Chondrocyte (in vitro differentiated cells): ENCODE measurements at places on chromosomes 13 and 19.

DNA sequence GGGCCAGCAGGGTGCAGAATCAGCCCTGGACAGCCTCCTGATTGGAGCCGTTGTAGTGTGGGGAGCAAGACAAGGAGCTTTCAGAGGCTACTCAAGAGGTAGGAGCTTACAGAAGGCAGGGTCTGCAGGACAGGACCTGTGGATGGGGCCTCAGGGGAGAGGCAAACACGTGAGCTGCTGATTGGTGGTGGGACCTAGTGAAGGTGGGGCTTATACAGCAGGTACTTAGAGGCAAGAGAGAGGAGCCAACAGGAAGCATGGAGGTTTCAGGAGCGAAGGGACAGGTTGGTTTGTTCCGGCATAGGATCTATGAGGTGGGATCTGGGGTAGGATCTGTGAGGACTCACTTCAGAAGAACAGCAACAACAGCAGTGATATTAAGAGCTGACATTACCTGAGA lies 32.4 kb downstream of the ZSWIM4 start:
- DNase-seq, result no peak

DNA sequence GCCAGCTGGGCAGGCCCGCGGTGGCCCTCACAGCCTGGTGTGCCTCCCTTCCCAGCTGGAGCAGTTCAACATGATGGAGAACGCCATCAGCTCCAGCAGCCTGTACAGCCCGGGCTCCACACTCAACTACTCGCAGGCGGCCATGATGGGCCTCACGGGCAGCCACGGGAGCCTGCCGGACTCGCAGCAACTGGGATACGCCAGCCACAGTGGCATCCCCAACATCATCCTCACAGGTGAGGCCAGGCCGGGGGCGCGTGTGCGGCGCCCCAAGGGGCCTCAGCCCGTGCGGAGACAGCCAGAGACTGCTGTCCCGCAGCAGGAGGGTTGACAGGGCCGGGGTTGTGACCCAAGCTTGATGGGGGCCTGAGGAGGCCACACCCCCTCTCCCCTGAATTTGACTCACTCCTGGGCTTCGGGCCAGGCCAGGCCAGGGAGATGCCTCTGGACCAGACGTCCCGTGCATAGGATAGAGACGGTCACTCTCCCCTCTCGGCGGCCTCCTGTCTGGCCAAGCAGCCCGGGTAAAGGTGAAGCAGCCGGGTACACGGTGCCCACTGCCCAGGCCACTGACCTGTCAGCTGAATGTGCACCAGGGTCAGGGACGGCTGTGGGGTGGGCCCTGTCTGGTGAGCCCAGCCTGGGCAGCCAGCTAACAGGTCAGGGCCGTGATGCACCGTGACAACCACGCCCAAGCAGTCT lies 15.4 kb downstream of the COMP start:
- DNase-seq, result no peak

GRCh38 chr19:46374536-46375475 lies 27.9 kb downstream of the PPP5C start:
- peak; percentile 50 for DNase-seq

GRCh38 chr19:4233282-4233853 lies 4.0 kb downstream of the EBI3 start:
- no peak for DNase-seq

GRCh38 chr13:67367399-67367798 lies 137.3 kb upstream of the PCDH9 start:
- DNase-seq, result no peak

DNA sequence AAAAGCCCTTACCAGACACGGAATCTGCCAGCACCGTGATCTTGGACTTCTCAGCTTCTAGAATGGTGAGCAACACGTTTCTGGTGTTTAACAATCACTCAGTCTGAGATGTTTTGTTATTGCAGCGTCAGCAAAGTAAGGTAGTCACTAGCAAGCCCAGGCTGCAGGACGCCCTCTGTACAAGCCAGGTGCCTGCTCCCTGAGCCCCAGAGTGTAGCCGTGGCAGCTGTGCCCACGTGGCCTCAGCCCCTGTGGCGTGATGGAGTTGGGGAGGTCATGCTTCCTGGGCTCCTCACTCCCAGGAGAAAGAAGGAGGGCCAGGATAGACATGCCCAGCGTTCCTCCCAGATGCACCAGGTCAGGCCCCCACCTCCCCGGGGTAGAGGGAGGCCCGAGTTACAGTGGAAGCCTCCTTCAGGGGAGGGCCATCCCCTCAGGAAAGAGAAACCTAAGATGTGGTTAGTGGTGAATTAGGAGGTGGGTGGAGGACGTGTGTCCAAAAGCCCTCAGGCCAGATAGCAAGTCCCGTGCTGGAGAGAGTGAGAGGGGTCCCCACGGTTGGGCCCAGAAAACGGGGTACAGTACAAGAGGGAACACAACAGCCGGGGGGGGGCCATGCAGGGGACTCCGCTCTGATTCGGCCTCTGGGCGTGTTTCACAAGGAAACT lies 169.6 kb upstream of the SOX1 start:
- no peak for DNase-seq

- no peak for DNase-seq
These were observed 851 bp downstream of the ZNF320 start for GRCh38 chr19:52896431-52897137.

- DNase-seq, result no peak
These were observed 92.7 kb downstream of the ATP11A start for GRCh38 chr13:112782429-112783010.

DNA sequence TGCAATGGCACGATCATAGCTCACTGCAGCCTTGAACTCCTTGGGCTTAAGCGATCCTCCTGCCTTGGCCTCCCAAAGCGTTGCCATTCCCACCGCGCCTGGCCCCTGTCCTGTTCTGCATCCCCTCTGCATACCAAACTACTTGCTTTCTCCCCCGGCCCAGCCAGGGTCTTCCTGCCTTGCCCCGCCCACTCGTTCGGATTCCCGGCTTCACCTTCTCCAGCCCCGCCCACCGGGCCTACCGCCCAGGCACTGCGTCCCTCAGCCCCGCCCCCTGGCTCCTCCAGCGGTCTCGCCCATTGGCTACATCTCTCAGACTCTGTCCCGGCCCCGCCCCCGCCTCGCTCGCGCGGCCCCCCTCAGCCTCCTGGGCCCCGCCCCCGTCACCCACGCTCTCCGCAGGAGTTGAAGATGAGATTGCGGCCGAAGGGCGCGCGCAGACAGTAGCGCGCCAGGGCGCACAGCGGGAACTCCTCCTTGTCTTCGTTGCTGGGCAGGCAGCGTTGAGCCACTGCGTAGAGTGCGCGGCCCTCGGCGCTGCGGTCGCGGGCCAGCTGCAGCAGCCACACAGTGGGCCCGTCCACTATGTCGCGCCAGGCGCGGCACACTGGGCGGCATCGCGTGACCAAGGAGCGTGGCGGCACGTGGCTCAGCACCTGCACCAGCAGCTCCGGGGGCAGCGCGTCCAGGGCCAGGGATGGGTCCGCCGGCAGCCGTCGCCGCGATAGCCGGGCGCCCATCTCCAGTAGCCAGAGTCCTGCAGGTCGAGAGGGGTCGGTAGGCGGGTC lies 19.0 kb downstream of the MRPS12 start:
- peak; percentile 95 for DNase-seq

- DNase-seq, result no peak
These were observed 169.5 kb upstream of the UBL3 start for GRCh38 chr13:30019648-30020626.

DNA sequence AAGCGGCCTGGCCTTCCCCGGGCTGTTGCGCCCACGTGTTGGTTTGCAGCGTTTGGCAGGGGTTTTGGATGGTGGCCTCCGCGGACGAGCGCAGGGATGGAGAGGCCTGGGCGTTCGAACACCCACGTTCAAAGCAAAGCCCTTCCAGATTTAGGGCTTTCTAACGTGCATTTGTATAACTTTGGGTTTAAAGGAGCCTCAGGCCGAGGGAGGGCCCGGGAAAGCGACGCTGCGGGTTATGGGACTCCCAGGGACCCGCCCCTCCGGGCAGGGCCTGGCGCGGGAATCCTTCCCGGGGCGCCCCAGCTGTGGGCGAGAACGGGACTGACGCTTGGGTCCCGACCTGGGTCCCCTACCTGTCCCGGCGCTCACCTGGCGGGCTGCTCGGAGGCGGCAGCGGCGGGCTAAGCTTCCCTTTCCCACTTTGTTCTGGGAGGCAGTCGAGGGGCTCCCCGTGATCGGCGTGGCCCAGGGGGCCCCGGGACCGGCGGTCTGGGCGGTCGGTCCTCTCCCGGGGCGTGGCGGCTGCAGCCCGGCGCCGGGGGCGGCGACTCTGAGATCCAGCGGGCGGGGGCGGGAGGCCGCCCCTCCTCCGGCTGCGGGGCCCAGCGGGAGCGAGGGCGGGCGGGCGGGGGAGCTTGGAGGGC lies at the start of gene FBXO17:
Gene FBXO17, minus strand, starts transcription at position 529 of the 647 bp plus-strand sequence. CDS start 25,423 bp downstream, outside the sequence.
- DNase-seq, result no peak

- DNase-seq, result no peak
These were observed 1359.4 kb downstream of the SLITRK1 start for GRCh38 chr13:82522872-82523271.

DNA sequence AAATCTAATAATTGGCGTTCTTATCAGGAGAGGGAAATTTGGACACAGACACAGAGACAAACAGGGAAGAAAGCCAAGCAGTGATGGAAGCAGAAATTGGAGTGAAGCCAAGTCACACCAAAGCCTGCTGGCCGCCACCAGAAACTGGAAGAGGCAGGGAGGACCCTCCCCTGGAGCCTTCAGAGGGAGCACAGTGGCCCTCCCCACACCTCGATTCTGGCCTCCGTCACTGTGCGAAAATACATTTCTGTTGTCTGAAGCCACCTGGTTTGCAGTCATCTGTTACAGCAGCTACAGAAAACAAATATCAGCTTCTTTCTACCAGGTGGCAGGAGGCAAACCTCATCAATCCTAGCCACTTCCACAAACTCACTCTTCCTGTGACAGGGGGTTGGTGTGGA lies 8.3 kb upstream of the TLE6 start:
- DNase-seq, result no peak

- no peak for DNase-seq
These were observed 6.1 kb downstream of the CDX2 start for GRCh38 chr13:27962982-27963381.

DNA sequence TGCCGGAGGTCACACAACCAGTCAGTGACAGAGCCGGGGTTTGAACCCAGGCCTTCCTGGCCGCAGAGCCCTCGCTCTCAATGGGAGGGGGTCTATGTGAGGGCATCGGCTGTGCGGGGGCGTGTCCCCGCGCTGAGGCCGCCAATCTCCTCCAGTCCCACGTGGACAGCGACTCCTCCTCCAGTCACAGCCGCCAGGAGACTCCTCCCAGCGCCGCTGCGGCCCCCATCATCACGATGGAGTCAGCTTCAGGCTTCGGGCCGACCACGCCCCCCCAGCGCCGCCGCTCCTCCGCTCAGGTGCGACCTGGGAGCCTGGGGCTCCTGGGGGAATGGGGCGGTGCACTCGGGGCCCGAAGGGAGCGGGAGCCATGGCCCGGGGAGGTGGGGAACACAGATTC lies 6.0 kb downstream of the SPRED3 start:
- no peak for DNase-seq

DNA sequence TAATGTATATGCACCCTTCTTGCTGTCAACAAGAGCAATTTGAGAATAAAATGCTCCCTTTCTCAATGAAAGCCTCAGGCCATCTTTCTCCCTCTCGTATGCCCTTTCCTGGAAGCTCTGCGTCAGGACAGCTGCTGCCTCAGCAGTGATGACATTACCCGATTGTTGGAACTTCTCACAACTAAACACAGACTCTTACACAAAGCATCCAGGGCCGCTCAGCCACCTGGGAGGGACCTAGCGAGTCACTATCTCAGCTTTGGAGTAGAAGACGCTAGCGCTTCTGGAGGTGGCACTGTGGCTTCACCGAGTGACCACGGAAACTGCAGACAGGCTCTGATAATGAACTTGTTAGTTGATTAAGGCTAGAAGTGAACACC lies 153.2 kb upstream of the SOX1 start:
- no peak for DNase-seq

DNA sequence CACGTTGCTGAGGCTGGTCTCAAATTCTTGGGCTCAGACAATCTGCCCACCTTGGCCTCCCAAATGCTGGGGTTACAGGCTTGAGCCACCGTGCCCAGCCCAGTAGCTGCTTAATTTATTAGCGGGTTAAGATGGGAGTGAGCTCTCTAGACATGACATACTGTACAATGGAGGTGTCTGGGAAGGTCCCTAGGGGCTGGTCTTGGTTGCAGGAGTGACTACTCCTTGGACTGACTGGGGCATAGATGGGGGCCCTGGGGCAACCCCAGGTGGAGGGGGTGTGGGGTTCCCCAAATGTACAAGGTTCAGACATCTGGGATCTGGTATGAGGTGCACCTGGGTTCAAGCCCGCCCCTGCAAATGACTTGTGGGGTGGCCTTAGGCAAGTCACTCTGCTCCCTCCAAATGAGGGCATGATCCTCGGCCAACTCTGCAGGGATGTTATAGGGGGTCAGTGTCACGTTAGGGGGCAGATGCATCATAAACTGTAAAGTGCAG lies 12.8 kb downstream of the CIB3 start:
- no peak for DNase-seq

GRCh38 chr19:40605216-40605971 lies 4.2 kb downstream of the LTBP4 start:
- DNase-seq, result no peak

- no peak for DNase-seq
These were observed 15.9 kb upstream of the ZNF208 start for GRCh38 chr19:22026687-22027086.

DNA sequence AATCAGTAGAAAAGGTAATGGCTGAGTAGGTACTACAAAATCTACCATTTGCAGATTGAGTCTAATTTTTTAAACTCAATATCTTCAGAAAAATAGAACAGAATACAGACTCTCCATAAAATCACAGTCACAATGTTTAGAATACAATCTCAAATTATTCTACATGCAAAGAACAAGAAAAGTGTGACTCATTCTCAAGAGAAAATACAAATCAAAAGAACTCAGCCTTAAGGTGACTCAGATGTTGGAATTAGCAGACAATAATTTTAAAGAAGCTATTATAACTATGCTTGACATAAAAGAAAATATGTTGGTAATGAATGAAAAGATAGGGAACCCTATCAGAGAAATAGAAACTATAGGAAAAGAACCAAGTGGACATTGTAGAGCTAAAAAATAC lies 78.9 kb downstream of the RXFP2 start:
- DNase-seq, result no peak

- DNase-seq, result no peak
These were observed 1.5 kb downstream of the MAP4K1 start for GRCh38 chr19:38616265-38616664.

GRCh38 chr13:34208336-34208735 lies 390.4 kb downstream of the RFC3 start:
- DNase-seq, result no peak

DNA sequence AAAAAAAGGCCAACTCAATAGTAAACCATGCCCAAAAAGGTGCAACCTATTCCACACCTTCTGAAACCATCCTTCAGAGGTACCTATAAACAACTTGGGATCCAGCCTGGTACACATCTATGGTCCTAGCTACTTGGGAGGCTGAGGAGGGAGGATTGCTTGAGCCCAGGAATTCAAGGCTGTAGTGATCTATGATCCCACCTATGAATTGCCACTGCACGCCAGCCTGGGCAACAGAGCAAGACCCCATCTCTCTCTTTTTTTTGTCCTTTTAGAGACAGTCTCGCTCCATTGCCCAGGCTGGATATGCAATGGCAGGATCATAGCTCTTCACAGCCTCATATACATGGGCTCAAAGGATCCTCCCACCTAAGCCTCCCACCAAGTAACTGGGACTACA lies 26.0 kb downstream of the ZSWIM4 start:
- DNase-seq, result no peak
